ENCODE measurements at places on chromosomes 11 and 22. TPM values are rescaled to one million over a fixed set of nuclear protein-coding genes. Genes with fewer than 3 reads are reported as not detected.
A peak's percentile ranks its signal among the peaks of the same experiment; 100 is the strongest.

GRCh38 chr11:94309757-94310156, 5.4 kb downstream of the IZUMO1R start:
- DNase-seq: no peak

- DNase-seq: no peak
These were observed 74.4 kb downstream of the MS4A13 start for GRCh38 chr11:60589611-60590010.

GRCh38 chr11:64086258-64087123, 50.8 kb downstream of the FLRT1 start:
- peak; percentile 75 for DNase-seq

- DNase-seq: peak; percentile 38
These were observed 553 bp upstream of the USP47 start for GRCh38 chr11:11841116-11841722.

- DNase-seq: no peak
These were observed 4.1 kb downstream of the SBF2 start for GRCh38 chr11:10289765-10290380.

GRCh38 chr11:76814414-76814813, 31.3 kb downstream of the TSKU start:
- DNase-seq: no peak

GRCh38 chr11:37721485-37721884, 1123.4 kb upstream of the RAG2 start:
- DNase-seq: no peak

DNA sequence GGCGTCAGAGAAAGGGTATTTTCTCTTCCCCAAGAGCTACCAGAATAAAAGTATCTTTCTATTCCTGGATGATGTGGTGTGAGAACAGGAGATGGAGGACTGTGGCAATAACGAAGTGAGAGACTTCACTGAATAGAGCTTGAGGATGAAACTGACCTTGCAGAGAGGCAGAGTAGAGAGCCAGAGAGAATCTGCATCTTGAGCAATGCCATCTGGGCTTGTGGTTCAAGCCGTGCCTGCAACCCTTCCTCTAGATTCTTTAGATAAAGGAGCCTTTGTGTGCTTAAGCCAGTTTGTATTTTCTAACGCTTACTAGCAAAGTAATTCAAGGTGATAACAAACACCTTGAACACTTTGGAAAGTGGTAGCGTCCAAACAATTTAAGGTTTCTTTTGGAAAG, 2.2 kb downstream of the ME3 start:
- no peak for DNase-seq

- peak; percentile 84 for DNase-seq
These were observed 26.9 kb downstream of the SNAP29 start for GRCh38 chr22:20885557-20886323.

- DNase-seq: no peak
These were observed 80.9 kb upstream of the CD44 start for GRCh38 chr11:35057926-35058668.

DNA sequence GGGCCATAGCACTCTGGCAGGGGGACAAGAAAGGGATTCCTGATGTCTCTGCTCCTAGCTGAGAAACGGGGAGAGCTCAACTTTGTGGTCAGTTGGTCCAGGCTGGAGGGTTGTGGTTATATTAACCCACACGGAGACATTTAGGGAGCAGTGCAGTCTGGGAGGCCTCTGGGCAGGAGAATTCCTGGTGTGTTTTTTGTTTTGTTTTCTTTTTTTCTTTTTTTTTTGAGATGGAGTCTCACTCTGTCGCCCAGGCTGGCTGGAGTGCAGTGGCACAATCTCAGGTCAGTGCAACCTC, 88.0 kb upstream of the SHISAL1 start:
- peak; percentile 52 for DNase-seq

DNA sequence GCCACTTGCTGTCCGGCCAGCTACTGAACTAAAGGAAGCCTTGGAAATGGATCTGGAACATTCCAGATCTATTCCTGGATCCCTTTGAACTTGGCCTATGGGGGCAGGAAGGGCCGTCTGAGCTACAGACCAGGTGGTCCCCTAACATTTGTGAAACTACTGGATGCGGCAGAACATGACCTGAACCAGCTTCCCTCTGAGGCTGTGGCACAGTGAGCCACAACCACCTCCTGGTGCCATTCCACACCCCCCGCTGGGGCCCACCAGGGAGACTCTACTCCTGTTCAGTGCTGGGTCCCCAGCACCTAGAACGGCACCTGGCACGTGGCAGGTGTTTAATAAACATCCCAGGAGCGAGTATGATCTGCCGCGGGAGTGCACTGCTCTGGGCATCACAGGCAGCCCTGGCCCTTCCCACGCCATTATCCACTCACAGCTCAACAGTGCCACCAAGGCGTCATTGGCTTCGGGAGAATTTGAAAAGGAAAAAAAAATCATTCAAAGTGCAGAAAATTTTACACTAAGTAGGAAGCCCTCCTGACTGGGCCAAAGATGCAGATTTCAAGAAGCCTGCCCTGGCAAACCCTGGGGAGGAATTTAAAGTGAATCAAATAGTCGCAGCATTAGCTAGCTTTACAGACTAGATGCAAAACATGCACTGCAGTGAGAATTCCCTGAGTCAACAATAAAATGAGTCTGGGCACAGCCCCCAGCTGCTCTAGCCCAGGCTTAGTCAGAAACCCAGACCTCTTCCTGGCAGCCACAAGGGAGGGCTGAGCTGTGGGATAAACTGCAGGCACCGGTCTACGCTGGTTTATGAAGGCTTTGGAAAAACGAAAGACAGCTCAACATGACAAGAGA, 14.3 kb upstream of the EFCAB6 start:
- peak; percentile 82 for DNase-seq

GRCh38 chr11:62025487-62026105, 58.2 kb upstream of the FTH1 start:
- DNase-seq: peak; percentile 75

- DNase-seq: no peak
These were observed 43.8 kb downstream of the MAP6 start for GRCh38 chr11:75625021-75625420.

- peak; percentile 78 for DNase-seq
These were observed 11.9 kb upstream of the SYTL2 start for GRCh38 chr11:85822814-85823213.

DNA sequence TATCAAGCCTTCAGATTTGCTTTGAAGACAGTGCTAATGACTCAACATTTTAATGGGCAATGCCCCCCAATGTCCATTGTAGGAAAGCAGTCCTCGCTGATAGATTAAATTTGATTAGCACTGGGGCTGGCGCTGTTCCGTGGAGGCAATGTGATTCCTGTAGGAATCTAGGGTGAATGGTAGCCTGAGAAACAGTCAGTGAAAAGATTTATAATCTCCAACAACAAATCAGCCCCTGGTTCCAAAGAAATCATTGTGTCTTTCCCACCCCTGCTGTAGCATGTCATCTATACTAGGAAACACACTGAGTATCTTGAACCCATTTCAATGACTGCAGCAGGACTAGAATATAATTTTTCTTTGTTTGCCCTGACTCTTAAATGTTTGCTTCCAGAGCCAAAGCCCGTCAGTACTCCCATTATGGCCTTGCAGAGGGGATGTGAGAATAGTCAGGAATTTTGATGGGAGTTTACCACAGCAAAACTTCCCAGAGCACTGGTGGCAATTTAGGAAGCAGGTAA, 36.1 kb downstream of the MPPED2 start:
- no peak for DNase-seq

- DNase-seq: peak; percentile 54
These were observed 44.4 kb downstream of the INSC start for GRCh38 chr11:15159085-15159484.

GRCh38 chr11:130124096-130124495, 35.5 kb upstream of the ST14 start:
- DNase-seq: peak; percentile 96

GRCh38 chr22:46734830-46735453, 3.1 kb downstream of the CERK start:
- DNase-seq: no peak

DNA sequence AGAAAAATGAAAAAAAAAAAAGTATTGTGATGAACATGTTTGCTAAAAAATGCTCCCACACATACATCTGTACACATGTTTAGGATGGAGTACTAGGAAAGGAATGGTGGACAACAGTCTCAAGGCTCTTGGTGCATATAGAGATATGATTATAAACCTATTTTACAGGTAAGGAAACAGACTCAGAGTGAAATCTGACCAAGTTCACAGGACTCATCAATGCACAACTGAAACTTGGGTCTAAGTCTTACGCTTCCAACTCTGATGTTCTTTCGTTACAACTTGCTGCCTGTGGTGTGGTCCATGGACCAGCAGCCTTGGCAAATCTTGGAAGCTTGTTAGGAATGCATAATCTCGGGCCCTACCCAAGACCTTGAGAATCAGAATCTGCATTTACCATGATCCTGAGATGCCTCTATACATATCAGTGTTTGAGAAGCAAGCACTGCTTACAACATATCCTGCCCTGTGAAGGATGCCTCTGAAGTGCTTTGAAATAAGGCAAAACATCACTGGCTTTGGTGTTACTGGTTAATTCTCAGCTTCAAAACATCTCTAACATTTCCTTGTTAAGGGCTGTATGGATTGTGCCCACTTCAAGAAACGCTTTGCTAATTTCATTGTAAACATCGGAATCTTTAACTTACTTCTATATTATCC, 39.9 kb upstream of the NUP160 start:
- DNase-seq: no peak

- peak; percentile 61 for DNase-seq
These were observed 115.7 kb downstream of the ABTB2 start for GRCh38 chr11:34242037-34242625.

DNA sequence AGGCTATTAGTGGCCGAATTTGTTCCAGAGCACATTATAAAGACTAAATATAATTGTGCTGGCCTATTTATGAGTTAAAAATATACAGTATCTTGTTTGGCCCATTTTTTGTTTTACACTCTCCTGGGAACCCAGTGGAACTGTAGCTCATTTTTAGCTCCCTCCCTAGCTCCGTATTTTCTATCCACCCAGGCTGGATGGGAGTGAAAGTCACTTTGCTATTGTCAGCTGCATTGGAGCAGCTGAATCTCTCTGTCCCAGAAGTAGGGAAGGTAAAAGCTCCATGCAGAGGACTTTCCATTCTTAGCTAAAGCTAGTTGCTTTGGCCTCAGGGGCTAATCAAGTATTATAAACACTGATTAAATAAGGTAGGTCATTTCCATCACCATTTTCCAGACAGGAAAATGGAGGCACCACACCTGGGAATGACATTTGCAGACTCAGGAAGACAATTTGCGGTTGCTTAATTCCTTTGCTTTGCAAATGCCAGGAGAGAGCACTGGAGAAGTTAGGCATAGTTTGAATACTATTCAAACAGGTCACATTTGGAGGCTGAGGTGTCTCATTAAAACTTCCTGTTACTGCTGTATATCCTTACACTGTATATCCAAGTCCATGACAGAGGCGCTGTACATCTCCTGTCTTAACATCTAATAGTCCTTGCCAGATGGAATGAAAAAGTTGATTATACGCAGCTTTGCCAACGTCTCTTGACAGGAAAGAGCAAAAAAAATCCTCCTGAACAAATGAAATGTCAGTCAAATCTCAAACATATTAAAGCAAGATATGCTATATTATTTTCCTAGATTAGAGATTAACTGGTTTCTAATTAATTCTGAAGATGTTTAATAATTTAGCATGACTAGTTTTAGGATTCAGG, 338.1 kb upstream of the KIRREL3 start:
- DNase-seq: no peak

DNA sequence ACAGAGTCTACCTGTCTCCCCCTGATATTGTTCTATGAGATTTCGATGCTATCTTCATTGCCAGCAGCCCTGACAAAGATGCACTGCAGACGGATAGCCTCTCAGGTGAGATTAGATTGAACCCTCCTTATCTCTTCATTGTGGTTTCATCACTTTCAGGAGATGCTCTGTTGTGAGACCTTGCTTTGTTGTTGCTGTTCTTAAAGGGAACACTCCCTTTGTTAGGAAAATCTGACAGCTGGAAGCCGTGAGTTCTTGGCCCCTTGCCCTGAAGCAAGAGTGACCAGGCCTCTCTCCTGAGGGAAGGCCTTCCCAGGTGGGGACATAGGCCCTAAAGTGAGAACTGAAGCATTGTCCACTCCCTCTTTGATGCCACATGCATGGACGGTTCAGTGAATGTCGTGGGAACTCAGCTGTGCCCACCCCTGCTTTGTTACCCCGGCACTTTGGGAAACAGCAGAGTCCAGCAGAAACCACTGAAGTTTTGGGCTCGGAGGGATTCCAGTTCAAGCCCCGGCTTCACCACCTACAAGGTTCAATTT, 976.1 kb downstream of the TBC1D22A start:
- DNase-seq: no peak

DNA sequence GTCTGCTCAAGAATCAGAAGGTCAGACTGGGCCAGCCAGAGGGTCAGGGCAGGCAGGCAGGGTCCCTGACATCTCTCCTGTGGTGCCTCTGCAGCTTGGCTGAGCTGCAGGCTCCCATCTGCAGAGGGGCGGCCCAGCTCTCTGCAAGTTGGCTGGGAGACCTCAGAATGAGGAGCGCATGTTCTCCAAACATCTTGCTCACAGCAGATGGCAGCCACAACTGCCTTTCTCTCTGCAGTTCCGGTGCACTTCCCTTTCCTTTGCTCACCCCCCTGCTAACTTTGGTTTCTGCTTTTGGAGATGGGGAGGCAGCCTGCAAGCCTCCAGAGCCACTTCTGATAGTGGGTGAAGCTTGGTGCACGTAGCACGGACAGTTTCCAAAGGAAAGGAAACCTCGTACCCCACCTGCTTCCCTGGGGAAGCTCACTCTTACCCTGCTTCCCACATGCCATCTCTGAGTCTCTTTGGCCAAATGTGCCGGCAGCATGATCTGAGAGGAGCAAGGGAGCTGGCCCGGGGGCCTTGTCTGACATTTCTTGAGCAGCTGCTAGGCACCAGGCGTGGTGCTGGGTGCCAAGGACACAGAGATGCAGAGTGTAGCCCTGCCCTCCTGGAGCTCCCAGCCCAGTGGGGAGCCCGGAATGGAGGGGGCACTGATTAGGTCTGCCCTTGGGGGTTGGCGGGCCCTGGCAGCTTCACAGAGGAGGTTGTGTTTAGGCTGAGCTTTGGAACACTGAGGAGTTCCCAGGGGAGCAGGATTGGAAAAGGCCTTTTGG, 18.2 kb downstream of the DAGLA start:
- DNase-seq: peak; percentile 12

- no peak for DNase-seq
These were observed 249.7 kb downstream of the AASDHPPT start for GRCh38 chr11:106327134-106327533.

- peak; percentile 91 for DNase-seq
These were observed 34.7 kb upstream of the CLNS1A start for GRCh38 chr11:77672264-77672663.

MIAT gene
- 1.6 TPM for polyA plus RNA-seq

MAPK11 gene
- 2.6 TPM for polyA plus RNA-seq

APLNR gene
- polyA plus RNA-seq: not detected

PRR33 gene
- not detected for polyA plus RNA-seq

SLC6A5 gene
- not detected for polyA plus RNA-seq

APOBEC3H gene
- 0.20 TPM for polyA plus RNA-seq

EPS8L2 gene
- 18.4 TPM for polyA plus RNA-seq

ZFP91 gene
- polyA plus RNA-seq: 64.2 TPM

MUC6 gene
- not detected for polyA plus RNA-seq
